Keratinocyte (primary cell): ENCODE measurements at places on chromosomes 7 and 10. TPM values are rescaled to one million over a fixed set of nuclear protein-coding genes. Genes with fewer than 3 reads are reported as not detected.

DNA sequence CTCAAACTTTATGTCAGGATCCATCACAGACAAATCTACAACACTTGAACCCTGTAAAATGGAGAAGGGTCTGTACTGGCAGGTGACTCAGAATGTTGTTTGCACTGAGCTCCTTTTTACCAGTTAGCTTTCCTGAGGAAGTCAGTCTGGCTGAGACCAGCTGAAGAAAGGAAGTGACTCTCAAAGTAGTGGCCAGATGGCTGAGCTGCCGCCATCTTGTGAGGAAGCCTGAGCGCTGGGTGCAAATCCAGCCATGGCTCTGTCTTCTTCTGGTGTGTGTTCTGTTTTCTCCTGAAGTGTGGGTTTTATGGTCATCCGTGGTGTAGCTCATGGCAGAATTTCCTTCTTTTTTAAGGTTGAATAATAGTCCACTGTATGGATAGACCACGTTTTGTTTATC lies 25.5 kb upstream of the ECHDC3 start:
- DNase-seq, result no peak

- DNase-seq, result no peak
These were observed 1012.5 kb downstream of the DNAJB9 start for GRCh38 chr7:109582211-109582610.

GRCh38 chr10:68987611-68988010 lies 992 bp upstream of the KIFBP start:
- no peak for DNase-seq

DNA sequence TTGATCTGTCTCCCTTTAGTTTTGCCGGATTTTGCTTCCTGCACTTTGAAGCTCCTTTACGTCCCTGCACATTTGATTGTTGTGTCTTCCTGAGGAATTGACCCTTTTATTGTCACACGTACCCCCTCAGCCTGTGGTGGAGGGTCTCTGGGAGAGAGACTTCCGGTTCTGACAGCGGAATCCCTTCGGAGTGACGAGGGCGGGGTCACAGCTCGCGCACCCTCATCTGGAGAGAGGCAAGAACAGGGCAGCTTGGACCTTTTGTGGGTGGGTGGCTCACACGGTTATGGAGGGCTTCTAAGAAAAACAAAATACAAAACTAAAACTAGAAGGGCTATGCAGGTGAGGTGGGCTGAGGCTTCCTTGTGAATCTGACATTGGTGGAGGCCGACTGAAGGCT lies 26.0 kb downstream of the AMZ1 start:
- DNase-seq, result no peak

HPS1 gene
- 39.4 to 54.6 TPM (median 43.2 TPM) in 3 replicates for polyA plus RNA-seq
